ENCODE measurements at places on chromosomes 5 and 9.
A peak's percentile ranks its signal among the peaks of the same experiment; 100 is the strongest.

- DNase-seq: no peak
These were observed 4.4 kb upstream of the EBF1 start for GRCh38 chr5:159104051-159104651.

DNA sequence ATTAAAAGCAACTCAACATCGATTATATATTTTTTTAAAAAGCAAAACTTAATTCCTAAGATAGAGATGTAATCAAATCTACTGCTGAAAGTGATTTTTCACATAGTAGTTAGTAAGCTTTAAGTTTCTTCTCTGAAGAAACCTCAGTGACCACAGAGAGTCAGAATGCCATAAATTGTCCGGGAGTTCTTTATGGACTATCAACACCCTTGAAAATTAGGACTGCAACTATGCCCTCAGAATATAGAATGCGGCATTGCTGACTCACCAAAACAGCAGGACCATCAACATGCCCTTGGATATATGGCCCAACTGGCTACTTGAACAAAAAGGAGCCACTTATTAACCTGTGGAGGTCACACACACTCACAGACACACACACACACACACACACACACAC is 228.9 kb upstream of the SNX2 start:
- no peak for DNase-seq

DNA sequence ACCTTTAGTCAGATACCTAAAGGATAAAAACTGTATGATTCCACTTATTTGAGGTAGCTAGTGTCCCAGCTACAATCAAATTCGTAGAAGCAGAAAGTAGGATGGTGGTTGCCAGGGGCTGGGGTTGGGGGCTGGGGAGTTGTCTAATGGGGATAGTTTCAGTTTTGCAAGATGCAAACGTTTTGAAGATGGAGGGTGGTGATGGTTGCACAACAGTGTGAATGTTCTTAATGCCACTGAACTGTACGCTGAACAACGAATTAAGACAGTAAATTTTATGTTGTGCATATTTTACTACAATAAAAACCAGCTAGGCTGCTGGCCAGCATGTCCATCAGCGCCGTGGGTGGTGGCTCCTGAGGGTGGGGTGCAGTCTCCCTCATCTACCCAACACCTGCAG is 137.8 kb downstream of the GADD45G start:
- no peak for DNase-seq

GRCh38 chr5:86688406-86688805 is 70.7 kb downstream of the COX7C start:
- no peak for DNase-seq

- no peak for DNase-seq
These were observed 17.3 kb upstream of the TNIP1 start for GRCh38 chr5:151097820-151098767.

DNA sequence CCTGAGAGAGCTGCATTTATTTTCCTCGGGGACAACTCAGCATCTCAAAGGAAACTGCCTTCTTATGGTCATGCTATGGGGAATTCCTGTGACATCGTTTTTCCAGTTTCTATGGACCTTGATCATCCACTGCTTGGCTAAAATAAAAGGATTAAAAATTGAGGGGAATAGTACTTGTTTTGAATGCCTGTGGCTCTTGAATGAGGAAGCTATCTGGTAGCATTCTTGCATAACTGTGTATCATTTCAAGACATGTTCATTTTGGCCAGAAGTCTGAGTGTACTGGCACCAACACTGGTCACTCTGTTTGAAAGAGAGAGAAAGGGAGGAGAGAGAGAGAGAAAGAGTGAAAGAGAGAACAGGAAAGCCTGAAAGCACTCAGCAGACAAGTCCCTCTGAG is 116.7 kb downstream of the DOCK2 start:
- DNase-seq: peak; percentile 31

DNA sequence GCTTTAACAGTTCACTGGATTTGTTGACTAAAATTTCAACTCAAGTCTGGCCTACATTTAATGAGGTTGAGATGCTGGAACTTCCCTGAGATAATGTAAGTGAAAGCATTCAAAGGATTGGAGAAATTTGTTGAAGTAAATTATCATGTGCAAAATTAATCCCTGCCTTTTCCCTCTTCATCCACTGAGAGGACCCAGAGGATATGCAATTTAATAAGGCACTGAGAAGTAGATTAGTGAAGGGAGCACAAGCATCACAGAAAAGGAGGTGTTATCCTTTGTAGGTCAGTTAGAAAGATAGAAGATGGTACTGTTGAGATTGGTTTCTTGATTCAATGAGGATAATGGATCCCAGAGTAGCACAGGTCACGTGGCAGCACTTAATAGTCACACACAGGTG is 42.6 kb upstream of the ANKRD31 start:
- DNase-seq: peak; percentile 9

Data from inflammatory macrophage treated with lipopolysaccharide for 1 hour (primary cell).